NCI-H69 (cell line): ENCODE measurements at places on chromosomes 3 and 15.

DNA sequence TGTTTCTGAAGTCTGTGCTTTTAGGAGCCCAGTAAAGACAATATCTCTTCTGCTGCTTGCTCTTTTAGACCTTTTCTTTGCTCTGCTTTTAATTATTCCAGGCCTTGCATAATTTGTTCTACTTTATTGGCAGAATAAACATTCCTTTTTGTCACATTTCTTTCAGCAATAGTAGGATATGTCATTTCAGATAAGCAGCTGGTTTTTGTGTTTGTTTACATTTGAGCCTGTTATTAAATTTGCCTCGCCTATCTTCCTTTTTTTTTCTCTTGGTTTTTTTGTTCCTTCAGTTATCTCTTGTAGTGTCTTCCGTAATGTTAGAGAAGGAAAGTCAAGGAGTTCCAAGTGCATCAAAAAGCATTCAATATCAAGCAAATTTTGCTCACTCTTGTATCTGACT is 16.4 kb downstream of the ZNF654 start:
- DNase-seq = no peak

DNA sequence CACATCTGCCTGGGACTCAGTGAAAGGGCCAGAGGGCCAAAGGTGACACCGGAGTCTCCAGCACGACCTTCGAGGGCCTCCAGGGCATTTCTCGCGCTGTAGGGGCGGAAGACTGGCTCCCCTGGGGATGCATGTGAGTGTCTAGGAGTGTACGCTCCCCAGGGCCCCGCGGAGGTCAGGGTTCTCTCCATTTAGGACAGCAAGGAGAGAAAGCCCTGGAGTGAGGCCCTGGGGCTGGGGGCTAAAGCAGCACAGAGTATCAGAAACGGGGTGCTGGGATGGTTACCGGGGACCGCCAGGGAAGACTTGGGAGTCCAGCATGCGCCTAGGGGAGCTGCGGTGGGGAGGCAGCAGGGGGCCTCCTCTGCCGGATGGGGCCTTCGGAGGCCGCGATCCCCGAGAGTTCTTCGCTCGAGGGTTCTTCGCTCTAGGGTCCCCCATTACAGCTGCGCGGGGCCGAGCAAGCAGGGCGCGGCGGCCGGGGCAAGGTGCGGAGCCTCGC is 595 bp upstream of the APBA2 start:
- no peak for DNase-seq

DNA sequence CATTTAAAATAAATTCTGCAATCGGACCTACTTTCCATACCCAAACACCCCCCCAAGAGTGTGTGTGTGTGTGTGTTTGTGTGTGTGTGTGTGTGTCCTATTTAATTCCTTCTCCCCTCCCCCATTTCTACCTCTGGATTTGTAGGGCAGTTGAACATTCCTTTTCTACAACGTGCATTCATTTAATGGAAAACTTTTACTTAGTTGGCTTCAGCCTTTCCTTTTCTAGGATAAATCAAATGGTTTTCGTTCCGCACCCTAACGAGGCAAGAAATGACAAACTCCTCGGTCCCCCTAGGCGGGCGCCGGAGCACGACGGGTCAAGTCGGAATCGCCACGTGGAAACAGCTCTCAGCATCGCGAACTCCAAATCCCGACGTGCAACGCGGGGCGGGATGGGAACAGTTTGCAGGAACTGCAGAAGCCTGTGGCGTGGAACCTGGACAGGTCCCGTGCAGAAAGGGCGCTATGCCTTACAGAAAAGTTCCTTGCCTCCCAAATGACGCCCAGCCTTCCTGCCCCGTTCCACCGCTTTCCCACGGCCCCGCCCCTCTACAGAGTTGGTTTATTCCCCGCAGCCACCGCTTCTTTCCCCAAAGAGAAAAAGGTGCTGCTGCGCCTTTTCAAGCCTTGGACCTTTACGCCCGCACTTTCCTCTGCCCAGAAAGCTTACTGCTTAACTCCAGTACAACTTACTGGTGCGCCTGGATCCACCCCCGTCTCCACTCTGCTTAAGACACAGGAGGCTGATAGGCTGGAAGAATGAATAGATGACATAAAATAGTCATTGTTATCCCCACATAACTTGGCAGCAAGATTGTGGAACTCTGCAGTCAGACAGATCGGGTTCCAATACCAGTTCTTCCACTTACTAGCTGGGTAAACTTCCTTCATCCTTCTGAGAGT is 1.1 kb upstream of the EIF2B5 start:
- DNase-seq = peak; percentile 96

DNA sequence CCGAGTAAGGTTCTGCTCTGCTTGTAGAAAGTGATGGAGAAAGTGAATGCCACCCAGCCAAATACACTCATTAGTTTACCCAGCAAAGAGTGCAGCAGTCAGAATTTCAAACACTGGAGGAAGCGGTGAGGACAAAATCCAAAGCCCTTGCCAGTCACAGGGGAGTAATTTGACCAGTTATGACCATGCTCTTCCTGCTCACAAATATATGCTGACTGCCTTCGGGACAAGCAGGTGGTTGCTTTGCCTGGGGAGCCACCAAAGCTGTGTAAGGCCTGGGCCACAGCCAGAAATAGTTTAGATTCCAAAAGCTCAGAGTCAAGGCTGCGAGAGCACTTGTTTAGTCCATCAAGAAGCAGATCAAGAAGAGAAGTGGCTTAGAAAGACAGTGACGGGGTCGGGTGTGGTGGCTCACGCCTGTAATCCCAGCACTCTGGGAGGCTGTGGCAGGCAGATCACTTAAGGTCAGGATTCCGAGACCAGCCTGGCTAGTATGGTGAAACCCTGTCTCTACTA is 51.0 kb upstream of the ATP13A3 start:
- DNase-seq = peak; percentile 60

GRCh38 chr3:114213627-114214541 is 23.5 kb downstream of the ZNF80 start:
- peak; percentile 54 for DNase-seq

DNA sequence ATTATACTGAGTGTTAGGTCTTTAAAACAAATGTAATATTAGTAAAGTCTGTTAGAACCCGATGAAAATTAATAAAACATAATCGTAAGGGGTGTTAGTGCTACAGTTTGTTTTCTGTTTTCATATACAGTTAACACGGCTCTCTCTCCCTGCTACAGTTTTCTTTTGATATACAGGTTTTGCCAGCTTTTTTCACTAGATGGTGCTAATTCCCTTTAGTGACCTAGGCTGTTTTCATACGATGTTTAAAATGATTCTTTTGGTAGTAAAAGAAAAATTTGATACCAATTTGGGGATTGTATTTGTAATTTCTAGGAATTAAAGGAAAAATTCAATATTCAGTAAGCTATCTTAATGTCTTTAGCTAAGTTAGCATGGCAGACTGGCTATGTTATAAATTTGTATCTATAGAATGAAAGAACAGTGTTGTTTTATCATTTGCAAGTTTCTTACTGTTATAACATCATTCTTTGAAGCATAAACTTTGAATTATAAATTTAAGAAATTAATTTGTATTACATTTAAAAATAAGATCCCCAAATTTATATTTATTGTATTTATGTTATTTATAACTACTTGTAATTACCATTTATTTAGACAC is 11.5 kb downstream of the APH1B start:
- DNase-seq = peak; percentile 74

GRCh38 chr15:88147760-88148159 is 108.8 kb downstream of the NTRK3 start:
- no peak for DNase-seq

GRCh38 chr15:101692801-101693598 is 31.3 kb downstream of the TARS3 start:
- DNase-seq = no peak

DNA sequence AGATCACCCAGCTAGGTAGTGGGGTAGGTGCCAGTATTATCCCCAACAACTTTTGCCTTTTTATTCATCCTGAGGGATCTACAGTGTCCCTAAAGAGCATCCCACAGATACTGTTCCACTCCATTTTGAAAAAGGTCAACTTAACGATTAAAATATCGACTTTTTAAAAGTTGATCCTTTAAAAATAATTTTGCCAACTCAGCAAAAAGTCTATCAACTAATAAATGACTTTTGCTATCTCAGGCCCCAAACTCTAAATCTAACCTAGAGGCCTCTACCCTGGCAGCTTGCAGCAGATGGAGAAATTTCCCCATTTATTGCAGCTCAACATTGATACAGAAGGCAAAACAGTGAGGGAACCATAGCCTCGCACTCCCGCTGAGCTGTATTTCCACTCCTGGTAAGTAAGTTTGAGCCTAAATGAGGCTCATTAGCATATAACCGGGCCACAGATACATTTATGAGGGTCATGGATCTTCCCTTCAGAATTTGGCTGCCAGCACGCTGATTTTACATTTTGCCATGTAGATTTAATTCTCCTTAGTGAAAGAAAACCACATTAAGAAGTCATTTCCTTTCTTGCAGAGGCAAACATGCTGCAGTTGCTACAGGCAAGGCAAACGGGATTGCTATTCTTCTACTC is 704.1 kb upstream of the CFAP20DC start:
- DNase-seq = no peak

DNA sequence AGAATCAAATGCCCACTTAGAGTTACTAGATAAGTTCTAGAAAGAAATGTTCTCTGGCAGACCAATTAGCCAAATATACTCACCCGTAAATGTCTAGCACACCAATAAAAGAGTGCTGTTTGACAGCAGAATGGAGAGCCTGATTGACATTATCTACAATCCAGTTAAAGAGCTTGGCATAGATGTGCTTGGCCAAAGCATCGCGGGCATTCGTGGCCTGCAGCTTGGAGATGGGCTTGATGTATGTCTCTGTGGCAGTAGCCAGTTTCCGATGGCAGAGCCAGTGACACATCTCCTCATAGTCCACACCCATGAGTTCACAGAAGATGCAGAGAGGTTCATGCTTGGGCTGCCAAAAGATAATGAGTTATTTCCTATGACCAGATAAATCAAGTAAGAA is 101.5 kb upstream of the MYO5C start:
- no peak for DNase-seq

GRCh38 chr3:41972802-41973201 is 10.9 kb upstream of the ULK4 start:
- no peak for DNase-seq

DNA sequence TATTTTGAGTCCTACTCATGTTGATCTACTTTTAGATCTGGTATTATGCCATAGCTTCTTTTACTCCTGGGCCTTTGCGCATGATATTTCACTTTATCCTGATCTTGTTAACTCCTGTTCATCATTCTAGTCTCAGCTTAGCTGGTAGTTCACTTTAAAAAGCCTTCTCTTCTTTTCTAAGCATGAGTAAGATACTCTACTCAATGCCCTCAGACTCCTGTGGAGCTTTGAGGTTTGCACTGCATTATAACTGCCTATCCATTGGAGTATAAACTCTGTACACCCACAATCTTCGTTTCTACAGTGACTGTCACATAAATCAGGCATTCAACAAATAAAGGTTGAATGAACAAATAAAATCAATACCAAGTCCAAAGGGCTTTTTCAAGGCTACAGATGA is 357.9 kb upstream of the KCNH8 start:
- no peak for DNase-seq

- DNase-seq = peak; percentile 3
Measured at GRCh38 chr3:24160424-24161095, 215.5 kb downstream of the NR1D2 start.

GRCh38 chr3:15429080-15429479 is 1.7 kb downstream of the EAF1 start:
- DNase-seq = no peak

DNA sequence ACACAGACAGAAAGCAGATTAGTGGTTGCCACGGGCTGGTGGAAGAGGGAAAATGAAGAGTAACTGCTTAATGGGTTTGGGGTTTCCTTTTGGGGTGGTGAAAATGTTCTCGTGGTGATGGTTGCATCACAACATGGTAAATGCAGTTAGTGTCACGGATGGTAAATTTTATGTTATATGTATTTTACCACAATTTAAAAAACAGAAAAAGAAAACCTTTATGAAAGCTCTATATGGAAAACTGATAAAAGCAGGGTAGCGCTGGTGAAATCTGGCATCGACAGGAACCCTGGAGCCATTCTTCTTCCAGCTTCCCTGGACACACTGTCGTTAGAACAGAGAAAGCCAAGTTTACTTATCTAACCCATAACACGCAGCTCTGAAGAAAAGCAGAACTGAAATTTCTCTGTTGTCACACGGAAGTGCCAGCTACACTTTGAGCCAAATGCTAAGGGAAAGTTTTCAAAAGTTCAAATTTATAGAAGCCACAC is 287.7 kb upstream of the NR2F2 start:
- DNase-seq = no peak

- peak; percentile 76 for DNase-seq
Measured at GRCh38 chr3:185733980-185734724, 90.7 kb downstream of the IGF2BP2 start.

DNA sequence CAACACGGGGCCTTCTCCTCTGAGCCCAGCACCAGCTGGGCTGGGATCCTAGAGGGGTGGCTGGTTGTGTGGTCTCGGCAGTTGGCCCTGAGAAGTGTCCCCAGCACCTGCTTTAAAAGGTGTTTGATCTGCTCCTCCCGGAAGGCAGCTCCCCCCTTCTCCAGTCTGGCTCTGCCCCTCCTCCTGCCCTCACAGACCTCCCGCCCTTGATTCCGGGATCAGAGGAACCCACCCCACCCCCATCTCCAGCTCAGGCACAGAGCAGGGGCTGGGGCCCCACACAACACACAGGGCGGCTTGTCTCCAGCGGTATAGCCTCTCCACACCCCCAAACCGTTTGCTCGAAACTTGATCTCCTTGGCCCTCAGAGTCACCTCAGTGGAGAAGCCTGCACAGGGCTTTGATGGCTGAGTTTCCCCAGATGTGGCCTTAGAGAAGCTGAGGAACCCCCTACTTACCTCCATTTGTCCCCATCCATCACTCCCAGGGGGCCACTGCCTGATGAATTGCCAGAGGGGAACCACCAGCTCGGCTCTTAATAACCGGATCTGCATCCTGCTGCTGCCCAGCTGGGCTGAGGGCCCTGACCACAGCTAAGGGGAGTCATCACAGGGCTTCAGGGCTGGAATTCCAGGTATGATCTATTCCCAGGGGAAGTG is 6.4 kb upstream of the STRA6 start:
- peak; percentile 88 for DNase-seq

DNA sequence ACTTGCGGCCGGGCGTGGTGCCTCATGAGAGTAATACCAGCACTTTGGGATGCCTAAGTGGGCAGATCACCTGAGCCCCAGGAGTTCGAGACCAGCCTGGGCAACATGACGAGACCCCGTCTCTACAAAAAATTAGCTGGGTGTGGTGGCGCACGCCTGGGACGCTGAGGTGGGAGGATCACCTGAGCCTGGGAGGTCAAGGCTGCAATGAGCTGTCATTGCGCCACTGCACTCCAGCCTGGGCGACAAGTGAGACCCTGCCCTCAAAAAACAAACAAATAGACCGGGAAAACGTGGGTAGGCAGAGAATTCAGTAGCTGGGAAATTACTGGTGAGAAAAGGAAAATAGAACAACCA is 667 bp downstream of the UMPS start:
- no peak for DNase-seq
